Smooth muscle cell of the brain vasculature (primary cell): ENCODE measurements at places on chromosomes 12 and 14.

DNA sequence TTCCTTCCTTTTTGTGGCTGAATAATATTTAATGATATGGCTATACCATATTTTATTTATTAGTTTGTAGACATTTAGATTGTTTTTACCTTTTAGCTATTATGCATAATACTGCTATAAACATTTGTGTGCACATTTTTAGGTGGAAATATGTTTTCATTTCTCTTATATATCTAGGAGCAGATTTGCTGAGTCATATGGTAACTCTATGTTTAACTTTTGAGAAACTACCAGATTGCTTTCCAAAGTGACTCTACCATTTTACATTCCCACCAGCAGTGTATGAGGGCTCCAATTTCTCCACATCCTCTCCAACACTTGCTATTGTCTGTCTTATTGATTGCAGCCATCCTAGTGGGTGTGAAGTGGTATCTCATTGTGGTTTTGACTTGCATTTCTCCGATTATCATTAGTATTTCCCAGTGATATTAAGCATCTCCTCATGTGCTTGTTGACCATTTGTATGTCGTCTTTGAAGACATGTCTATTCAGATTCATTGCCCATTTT, 160.2 kb downstream of the KICS2 start:
- DNase-seq, result no peak

DNA sequence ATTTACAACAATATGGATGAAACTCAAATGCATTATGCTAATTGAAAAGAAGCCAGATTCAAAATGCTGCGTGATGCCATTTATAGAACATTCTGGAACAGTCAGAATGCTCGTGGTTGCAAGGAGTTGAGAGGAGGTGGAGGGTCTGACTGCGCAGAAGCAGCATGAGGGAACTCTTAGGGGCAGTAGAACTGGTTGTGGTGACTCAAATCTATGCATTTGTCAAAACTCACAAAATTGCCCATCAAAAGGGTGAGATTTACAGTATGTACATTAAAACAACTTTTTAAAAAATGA, 113.7 kb upstream of the PDZRN4 start:
- DNase-seq, result no peak

GRCh38 chr12:11765421-11765816, 115.9 kb downstream of the ETV6 start:
- no peak for DNase-seq

GRCh38 chr14:101562659-101563351, 1.5 kb downstream of the DIO3 start:
- DNase-seq, result no peak

DNA sequence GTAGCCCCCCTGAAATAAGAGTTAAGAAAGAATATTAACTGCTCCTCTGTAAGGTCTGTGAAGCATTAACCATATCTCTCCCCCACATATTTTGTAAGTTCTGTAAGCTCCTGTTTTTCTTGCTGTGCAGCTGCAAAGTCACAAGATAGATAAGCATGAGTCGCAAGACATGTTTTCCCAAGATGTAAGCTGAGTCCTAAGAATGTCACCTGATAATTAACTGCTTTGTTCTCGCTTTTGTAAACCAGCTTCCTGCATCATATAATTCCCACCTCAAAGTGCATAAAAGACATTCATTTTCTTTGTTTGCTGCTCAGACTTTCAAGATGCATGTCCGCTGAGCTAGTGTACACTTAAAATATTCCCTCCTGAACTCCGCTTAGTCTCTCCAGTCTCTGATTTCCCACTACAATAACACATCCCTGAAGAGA, 27.0 kb upstream of the PHC1 start:
- DNase-seq, result no peak

GRCh38 chr12:101750152-101750551, 10.9 kb upstream of the SYCP3 start:
- DNase-seq, result no peak

- DNase-seq, result no peak
Observed at GRCh38 chr14:63492391-63492790, 50.8 kb downstream of the PPP2R5E start.

DNA sequence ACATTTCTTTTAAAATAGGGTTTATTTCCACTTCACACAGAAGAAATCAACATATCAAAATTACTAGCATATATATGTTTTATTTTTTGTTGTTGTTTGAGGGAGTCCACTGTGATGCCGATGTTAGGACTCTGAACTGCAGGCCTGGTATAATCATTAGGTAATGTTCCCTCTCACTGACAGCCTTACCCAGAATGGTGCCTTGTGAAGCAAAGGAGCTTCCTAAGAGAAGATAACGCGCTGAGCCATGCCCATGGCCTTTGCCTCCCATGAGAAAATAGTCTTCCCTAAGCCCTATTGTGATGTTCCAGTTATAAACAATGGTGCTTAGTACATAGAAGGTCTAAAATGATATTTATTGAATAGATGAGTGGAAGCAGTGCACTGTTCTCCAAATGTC, 12.0 kb downstream of the GNG2 start:
- no peak for DNase-seq

DNA sequence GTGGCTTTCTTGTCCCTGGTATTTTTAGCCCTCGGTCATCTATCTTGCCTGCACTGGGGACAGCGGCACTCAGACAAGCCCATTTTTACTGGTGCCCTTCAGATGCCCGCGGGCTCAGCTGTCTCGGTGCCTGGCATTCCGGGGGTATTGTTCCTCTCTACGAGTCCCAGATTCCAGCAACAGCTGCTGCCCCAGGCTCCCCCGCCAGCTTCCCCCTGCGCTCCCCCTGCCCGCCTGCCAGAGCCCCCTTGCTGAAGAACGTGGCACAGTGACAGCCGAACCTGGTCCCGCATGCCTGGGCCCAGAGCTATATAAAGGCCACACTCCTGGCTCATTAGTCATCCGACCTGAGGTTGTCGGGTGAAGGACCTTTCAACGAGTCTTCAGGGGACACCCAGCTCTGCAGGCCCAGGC, 10.9 kb upstream of the MYL2 start:
- no peak for DNase-seq

GRCh38 chr14:104107611-104108569, 22.4 kb downstream of the ASPG start:
- no peak for DNase-seq

DNA sequence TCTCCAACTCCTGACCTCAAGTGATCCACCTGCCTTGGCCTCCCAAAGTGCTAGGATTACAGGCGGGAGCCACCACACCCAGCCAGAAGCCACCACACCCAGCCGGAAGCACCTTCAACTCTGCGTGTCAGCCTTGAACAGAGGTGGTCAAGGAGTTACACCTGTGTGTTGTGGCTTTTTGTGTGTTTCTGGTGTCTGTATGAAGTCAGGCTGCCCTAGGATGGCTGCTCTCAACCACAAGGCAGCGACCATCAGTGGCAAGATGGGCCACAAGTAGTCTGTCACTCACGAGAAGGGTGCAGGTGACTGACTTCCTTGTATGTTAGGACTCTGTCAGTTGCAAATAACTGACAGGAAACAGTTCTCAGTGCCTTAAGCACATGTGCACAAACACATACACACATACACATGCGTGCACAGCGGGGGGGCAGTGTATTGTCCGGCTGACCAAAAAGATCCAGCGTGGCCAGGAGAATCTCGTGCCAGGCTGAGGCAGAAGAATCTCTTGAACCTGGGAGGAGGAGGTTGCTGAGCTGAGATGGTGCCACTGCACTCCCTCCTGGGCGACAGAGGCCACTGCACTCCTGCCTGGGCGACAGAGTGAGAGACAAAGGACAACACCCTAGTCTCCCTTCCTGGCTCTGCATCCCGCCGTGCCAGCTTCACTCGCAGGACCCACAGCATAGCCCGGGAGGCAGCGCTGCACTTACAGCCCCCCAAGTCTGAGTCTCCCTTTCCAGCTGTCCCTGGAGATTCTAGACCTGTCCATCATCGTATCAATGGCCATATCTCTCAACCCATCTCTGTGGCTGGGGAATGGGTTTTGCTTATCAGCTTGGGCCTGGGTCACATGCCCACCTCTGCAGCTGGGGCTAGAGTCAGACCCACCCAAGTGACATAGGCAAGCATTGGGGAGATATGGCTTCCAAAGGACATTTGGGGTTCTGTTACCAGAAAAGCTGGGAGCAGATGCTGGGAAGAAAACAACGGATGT, 13.7 kb downstream of the P2RX4 start:
- DNase-seq, result no peak

DNA sequence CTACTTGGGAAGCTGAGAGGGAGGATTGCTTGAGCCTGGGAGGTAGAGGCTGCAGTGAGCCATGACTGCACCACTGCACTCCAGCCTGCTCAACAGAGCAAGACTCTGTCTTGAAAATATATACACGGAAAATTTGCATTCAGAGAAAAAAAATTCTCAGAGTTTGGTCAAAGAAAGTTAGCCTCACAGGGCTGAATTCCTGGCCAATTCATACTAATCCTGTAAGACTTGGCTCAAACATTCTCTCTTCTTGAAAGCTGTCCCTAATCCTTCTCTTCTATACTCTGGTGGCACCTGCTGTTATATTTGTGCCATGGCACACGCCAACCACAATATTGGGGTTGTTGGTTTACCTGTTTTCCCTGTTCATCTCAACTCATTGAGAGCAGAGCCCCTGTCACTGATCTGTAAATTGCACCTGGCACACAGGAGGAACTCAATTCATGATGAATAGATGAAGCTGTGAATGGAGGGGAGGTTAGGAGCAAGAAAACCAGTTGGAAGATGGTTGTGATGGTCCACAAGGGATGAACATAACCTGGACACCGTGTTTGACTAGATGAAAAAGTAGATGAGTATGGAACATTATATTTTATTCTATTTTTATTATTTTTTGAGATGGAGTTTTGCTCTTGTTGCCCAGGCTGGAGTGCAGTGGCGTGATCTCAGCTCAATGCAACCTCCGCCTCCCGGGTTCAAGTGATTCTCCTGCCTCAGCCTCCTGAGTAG, 36.8 kb upstream of the SPTSSA start:
- DNase-seq, result no peak

GRCh38 chr12:53752621-53753020, 842 bp upstream of the CISTR start:
- no peak for DNase-seq
